ENCODE measurements at places on chromosomes 6 and 20.

- DNase-seq: no peak
Observed at GRCh38 chr6:1027109-1027794, 284.6 kb upstream of the FOXQ1 start.

DNA sequence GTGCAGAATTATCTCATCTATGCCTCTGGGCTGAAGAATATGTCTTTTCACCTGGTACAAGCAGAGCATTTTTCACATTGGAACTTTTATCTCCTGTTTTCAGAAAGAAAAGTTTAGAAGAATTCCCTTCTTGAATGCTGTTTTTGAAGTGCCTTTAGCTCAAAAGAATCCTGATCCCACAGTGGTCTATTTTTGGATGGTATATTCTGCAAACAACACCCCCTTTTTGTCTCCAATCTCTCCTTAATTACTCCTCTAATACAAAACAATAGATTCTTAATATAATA, 57.7 kb upstream of the HFE start:
- DNase-seq: no peak

DNA sequence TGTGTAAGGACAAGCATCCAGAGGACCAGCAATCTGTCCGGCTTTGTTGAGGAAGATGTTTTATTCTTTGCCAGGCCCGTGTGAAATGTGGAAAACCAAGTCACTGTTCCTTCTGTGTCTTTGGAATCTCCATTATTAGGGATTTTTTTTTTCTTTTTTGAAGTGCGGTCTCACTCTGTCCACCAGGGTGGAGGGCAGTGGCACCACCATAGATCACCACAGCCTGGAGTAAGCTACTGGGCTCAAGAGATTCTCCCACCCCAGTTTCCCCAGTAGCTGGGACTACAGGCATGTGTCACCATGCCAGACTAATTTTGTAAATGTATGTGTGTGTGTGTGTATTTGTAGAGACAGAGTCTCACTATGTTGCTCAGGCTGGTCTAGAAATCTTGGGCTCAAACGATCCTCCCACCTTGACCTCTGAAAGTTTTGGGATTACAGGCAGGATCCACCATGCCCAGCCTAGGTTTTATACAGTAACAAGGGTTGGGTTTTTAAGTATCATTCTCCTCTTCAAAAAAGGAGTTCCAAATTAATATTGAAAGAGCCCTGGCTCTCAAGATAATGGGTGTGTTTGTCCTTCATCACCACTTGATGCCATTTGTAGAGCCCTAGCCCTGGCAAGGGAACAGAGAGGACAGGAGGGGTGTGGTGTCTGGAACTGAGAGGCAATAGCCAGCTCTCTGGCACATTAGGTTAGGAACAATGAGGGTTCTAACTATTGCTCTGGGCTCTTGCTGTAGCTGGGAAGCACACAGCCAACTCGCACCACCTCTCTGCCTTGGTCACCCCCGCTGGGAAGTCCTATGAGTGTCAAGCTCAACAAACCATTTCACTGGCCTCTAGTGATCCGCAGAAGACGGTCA, 3.1 kb downstream of the LAMP5 start:
- no peak for DNase-seq

DNA sequence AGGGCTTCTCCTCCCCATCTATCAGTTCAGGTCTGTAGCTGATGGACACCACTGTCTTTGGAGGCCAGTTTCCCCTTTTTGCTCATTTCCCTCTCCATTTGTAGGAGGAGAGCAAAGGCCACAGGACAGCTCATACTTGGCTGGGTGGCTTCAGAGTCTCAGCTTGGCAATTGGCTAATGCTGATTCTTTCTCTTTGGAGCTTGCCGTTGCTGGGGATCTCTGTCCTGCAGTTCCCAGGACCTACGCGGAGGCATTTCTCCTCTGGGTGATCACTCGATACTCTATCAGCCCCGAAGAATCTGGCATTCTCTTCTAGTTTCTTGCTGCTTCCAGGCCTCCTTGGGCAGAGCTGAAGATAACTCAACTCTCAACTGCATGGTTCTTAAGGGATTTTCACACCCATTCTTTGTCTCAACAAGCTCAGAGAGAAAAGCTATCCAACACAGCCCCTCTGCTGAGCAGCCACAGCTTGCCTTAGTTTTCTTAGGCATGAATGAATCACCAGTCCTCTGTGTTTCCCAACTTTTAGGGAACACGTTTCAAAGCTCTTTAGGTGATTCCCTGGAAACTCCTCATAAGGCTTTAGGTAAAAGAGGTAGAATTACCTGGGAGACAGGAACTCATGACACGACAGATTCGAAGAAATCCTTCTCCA, 19.2 kb upstream of the SSR1 start:
- DNase-seq: no peak

- DNase-seq: no peak
Observed at GRCh38 chr6:127997496-127998164, 96.8 kb upstream of the THEMIS start.

- no peak for DNase-seq
Observed at GRCh38 chr20:371755-372542, 8.6 kb upstream of the TRIB3 start.

- no peak for DNase-seq
Observed at GRCh38 chr20:55437798-55438415, 567.4 kb downstream of the CBLN4 start.

GRCh38 chr20:17558154-17558940, 11.5 kb upstream of the DSTN start:
- DNase-seq: no peak

- no peak for DNase-seq
Observed at GRCh38 chr6:22401206-22401605, 104.4 kb upstream of the PRL start.

GRCh38 chr6:56026455-56027180, 151.2 kb upstream of the BMP5 start:
- DNase-seq: no peak

GRCh38 chr6:11774426-11774825, 4.2 kb downstream of the ADTRP start:
- no peak for DNase-seq

DNA sequence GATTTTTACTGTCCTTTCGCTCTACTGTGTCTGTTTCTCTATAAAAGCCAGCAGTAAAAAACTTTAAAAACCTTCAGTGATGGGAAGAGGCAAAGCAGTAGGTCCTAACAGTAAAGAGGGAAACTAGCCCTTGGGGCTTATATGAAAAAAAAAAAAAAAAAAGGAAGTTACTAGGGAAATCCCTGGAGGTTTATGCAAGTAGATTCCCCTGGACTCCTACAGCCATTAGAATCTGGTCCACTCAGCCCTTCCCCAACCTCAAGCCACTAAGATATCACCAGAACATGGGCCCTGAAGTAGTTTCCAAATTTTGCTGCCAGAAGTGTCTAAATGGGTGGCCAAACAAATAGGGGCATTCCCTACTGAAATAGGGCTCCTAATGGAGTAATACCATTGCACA, 70.5 kb upstream of the HINT3 start:
- no peak for DNase-seq

DNA sequence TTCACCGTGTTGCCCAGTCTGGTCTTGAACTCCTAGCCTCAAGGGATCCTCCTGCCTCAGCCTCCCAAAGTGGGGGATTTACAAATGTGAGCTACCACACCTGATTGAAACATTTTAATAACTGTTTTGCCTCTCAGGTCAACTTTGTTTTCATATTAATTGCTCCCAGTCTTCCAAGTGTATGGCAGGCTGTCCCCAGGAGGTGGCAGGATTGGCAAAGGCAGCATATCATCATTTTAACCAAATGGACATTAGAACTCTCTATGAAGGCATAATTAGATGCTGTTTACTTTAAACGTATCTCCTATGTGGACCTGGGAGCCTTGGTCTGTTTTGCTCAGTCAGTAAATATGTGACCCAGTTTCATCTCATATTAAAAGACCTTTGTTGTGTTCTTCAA, 59.2 kb upstream of the CSE1L start:
- DNase-seq: no peak

GRCh38 chr6:35170166-35170565, 29.0 kb upstream of the TCP11 start:
- no peak for DNase-seq

- DNase-seq: no peak
Observed at GRCh38 chr6:40669343-40669742, 82.2 kb upstream of the LRFN2 start.

DNA sequence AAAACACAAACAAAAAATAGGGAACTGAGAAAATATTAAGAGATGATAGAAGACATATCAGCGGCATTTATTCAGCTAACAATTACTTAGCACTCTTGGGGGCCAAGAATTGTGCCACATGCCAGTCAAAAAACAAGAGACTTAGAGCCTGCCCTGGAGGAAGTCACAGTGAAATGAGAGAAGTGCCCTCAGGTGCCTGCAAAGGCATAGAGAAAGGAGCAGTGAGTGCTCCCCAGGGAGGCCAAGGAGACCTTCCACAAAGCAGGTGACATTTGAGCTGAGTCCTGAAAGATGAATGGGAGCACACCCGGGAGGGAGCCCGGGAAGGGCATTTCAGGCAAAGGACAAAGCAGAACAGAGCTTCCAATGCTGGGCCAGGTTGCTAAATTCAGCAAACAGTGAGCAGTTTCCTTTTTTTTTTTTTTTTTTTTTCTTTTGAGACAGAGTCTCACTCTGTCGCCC, 184.7 kb upstream of the JARID2 start:
- no peak for DNase-seq

- DNase-seq: no peak
Observed at GRCh38 chr20:64226686-64227580, 28.6 kb upstream of the PCMTD2 start.

DNA sequence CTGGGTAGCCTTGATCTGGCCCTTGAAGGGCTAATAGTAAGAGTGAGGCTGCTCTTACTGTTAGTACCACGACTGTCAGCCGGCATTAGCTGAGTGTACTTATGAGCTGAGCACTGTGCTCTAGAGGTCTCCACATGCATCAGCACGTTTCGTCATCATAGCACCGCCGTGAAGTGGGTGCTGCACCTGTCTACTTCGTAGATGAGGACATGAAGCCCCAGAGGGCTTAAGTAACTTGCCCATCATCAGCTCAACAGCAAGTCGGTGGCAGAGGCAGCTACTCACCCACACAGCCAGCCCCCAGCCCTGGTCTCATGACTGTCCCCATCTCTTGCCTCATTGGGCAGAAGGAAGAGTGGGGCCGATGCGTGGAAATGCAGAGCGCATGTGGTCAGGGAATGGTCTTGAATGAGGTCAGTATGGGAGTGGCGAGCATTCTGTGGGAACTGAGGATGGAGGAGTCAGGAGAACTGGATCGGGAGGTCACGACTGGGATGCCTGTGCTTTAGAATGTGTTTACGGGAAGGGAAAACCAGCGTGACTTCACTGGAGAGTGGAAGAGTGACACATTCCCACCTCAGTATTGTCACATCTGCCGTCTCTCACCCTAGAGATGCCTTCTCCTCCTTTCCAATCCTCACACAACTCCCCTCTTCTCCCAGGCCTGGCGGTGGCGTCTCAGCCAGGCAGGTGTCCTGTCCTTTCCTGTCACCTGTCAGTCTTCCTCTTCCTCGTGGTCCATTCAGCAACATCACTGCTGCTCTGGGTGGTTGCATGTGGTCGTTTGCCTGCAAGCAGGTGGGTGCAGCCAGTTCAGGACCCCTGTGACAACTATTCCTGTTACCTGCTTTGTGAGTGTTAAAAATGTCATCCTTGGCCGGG, 6.0 kb downstream of the SYTL3 start:
- no peak for DNase-seq

DNA sequence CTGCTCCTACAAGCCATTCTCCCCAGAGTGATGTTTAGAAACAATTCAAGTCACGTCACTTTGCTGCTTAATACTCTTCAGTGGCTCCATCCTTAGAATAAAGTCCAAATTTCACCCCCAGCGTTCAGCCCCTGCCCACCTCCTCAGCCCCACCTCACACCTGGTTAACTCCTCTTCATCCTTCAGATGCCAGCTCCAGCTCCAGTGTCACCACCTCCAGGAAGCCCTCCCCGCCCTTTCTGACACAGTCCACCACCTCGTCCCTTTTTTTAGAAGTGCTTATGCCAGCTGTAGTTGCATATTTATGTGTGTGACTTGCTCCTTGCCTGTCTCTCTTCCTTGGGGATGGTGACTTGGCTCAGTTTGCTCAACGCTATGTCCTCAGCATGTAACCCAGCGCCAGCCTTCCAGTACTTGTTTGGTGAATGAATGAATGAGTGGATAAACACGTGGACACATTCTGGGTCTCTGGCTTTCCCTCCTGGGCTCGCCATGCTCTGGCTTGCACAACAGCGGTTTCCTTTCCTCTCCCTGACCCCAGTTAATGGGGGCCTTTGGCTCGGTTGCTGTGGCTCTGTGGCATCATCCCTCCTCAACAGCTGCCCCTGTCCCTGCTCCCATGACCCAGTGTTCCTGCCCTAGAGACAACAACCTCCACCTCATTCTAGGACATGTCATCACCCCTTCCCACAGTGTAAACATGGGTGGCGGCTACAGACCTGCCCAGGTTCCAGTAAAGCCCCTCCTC, 3.7 kb upstream of the IP6K3 start:
- DNase-seq: no peak

GRCh38 chr20:58970146-58970545, 10.9 kb upstream of the NELFCD start:
- no peak for DNase-seq

DNA sequence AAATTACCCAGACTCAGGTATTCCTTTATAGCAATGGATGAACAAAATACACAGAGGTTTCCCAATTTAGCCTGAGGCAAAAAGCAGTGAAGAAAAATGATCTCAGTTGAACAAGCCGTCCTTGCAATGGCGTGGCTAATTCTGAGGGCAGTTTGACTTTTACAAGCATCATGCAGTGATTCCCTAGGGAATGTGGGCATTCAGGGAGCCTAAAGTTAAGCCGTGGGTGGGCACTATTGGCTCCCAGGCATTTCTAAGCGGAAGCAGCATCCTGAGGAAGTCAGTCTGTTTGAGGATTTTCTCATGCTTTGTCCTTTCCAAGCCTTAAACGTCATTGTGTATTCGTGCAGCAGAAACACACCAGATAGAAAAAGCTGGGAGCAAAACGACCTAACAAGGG, 133.9 kb downstream of the MYLK4 start:
- no peak for DNase-seq

- no peak for DNase-seq
Observed at GRCh38 chr6:170346649-170347048, 40.1 kb downstream of the FAM120B start.

- no peak for DNase-seq
Observed at GRCh38 chr6:4848382-4849068, 72.3 kb downstream of the CDYL start.

GRCh38 chr6:54579011-54579410, 267.6 kb upstream of the FAM83B start:
- no peak for DNase-seq

- DNase-seq: no peak
Observed at GRCh38 chr6:121633309-121633708, 197.9 kb downstream of the GJA1 start.

- DNase-seq: no peak
Observed at GRCh38 chr20:12159261-12159660, 241.6 kb downstream of the BTBD3 start.

GRCh38 chr20:23643659-23644058, 5.9 kb upstream of the CST3 start:
- no peak for DNase-seq

- DNase-seq: no peak
Observed at GRCh38 chr6:40799296-40800140, 212.4 kb upstream of the LRFN2 start.

GRCh38 chr20:19601126-19601810, 156.8 kb upstream of the RIN2 start:
- no peak for DNase-seq
